Neural progenitor cell (in vitro differentiated cells): ENCODE measurements at places on chromosomes 12 and 14. TPM values are rescaled to one million over a fixed set of nuclear protein-coding genes. Genes with fewer than 3 reads are reported as not detected.
A peak's percentile ranks its signal among the peaks of the same experiment; 100 is the strongest.

The APOF gene
- not detected in 2 replicates for total RNA-seq

The MAP3K12 gene
- 17.2 and 24.5 TPM in 2 replicates for total RNA-seq

The SOAT2 gene
- not detected in 2 replicates for total RNA-seq

The STYK1 gene
- total RNA-seq: 0.06 and 0.15 TPM in 2 replicates

The NFE2 gene
- total RNA-seq: 2.8 and 4.3 TPM in 2 replicates

GRCh38 chr12:128637642-128638606 is 185.8 kb downstream of the SLC15A4 start:
- DNase-seq: no peak

- no peak for DNase-seq
Measured at GRCh38 chr14:94935706-94936300, 165.9 kb upstream of the GSC start.

- DNase-seq: no peak
Measured at GRCh38 chr12:67910360-67911274, 78.6 kb upstream of the IFNG-AS1 start.

DNA sequence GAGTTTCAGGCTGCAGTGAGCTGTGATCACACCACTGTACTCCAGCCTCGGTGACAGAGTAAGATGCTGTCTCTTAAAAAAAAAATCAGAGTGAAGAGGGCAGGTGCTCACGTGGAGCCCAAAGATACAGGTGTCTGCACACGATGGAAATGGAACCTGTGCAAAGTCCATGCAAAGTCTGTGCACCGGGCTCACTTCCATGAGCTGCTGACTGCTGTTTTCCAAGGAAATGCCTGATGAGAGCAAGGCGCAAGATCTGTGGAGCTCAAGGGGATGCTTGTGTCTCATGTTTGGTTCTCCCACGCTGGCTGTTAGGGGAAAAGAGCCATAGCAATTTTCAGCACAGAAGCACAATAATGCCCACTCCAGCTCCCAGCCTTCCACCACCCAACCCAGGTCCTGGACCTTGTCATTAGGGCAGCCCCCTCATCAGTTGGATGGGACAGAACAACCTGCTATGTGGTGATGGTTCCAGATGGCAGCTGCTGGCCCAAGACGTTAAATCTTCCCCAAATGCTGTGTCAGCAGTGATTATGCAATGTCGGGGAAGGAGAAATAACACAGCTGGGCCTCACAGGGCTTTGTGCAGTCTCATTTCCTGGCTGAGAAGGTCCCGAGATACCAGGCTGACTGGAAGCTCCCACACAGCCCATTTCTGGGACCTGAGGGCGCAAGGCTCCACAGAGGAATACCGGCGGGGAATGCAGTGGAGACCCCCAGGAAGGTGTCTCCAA is 27.9 kb upstream of the DICER1 start:
- DNase-seq: no peak

DNA sequence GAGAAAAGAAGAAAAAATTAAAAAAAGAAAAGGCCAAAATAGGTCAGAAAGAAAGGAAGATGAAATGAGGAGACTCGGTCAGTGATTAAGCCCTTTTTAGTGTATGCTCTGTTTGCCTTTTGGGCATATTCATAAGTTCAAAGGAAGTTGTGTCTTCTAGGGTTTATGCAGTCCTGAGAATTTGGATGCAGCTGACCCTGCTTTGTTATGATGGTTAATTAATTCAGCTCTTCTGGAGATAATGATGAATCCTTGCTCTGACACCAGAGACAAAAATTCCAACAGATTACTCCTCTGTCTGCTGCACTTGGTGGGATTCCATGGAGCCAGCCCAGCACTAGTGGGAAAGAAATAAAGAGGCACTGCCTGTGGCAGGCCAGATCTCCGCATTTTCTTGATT is 4.5 kb upstream of the SLC7A8 start:
- no peak for DNase-seq

DNA sequence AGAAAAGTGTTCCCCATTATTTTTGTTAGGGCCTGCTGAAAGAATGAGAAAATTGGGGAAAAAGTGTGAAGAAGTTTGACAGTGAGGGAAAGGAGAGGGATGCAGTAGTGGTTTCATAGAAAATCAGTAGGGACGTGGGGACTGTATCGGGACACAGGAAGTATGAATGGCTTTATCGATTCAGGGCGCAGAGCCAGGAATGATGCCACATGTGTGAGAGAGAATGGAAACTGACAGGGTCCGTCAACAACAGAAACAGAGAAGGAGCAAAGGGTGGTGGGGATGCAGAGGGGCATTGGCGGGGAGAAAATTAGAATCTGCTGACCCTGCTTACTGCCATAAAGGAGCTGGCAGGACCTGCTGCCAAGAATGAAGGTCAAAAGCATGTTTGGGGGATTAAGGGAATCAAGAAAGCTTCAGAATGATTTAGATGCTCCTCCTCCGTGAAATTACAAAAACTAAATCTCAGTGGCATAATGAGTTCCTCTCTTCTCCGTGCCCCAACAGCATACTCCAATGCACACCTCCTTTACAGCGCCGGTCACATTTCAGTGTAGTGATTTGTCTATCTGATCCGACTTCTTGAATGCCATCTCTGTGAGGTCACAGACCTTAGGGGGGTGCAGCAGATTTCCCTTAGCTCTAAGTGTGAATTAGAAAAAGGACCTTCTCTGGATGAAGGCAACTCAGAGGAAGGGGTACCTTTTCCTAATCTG is 92.6 kb downstream of the EMP1 start:
- no peak for DNase-seq

DNA sequence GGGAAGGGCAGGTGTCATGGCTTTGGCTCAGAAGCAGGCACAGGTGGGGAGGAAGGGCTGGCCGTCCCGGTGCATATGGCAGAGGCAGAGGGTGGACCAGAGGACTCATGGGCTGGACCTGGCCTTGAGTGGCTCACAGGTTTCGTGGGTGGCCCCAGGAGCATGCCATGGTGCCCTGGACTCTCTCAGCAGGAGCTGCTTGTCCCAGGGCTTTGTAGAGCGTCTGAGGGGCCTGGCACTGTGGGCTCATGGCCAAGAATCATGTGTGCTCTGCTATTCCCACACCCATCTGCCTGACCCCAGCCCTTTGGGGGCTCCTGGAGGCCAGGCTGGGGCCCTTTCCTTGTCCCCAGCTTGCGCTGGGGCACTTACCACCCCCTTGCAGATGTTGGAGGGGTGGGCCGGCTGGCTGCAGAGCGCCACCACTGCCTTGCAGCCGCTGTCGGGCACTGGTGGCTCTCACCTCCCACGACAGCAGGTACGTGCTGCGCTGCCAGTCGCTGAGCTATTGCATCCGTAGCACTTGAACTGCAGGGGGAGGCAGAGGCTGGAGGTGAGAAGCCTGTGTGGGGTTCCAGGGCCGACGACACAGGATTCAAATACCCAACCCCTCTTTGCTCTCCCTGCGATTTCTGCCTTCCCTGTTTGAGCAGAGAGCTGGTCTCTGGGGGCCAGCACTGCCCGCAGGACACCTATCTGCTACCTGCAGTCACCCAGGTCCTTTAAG is 187.4 kb upstream of the PRMT8 start:
- DNase-seq: peak; percentile 66

GRCh38 chr12:25692115-25693035 is 139.3 kb upstream of the LMNTD1 start:
- DNase-seq: no peak

GRCh38 chr12:6551496-6552139 is 4.2 kb downstream of the IFFO1 start:
- no peak for DNase-seq

DNA sequence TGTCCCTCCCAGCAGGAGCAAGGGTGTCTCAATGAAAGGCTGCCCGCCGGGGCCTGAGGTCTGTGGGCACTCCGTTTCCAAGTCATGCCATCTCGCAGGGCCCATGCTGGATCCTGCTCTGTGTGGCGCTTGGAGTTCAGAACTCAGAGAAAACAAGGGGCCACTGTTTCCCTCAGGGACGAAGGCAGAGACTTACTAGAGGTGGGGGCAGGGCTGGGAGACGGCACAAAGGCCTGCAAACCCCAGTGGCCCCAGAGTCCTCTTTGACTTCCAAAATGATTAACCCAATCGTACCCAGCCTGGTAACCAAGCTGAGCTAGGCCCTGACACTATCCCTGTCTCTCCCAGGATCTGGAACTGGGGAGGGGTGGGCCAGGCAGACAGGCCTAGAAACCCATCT is 95.8 kb downstream of the ITPK1 start:
- peak; percentile 38 for DNase-seq

DNA sequence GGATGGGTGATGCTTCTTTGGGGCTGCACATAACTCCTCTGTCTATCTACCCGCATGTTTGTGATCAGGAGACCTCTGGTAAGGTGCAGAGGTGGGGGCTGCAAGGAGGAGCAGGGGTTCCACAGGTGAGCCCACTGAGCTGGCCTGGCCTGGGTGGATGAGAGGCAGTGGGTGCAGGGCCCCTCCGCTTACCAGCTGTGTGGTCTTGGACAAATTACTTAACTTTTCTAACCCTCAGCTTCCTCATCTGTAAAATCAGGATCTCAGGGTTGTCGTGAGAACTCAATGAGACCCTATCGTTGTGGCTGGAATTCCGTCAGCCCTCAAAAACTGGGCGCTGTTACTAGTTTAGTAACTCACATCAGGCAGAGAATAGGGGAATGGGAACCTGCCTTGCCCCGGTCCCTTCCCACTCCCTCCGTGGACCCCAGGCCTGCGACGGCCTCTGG is 7.5 kb downstream of the PTPN6 start:
- DNase-seq: no peak

GRCh38 chr14:81329640-81330381 is 70.3 kb downstream of the STON2 start:
- DNase-seq: no peak

DNA sequence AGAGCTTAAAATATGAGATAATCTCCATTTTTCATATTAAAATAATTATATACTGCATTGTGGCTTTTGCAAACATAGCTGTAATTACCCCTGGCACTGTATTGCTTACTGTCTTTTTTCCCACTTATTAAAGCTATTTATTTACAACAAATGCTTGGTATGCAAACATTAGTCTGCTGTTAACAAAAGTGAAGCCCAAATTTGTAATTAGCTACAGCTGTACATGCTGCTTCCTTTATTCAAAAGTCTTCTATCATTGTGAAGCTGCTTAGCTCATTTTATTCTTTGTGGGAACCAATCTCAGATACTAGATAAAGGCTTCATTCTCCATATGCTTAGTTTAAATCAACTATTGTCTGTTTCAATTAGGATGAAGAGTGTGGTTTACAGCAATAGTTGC is 425.8 kb upstream of the FOXG1 start:
- DNase-seq: no peak

DNA sequence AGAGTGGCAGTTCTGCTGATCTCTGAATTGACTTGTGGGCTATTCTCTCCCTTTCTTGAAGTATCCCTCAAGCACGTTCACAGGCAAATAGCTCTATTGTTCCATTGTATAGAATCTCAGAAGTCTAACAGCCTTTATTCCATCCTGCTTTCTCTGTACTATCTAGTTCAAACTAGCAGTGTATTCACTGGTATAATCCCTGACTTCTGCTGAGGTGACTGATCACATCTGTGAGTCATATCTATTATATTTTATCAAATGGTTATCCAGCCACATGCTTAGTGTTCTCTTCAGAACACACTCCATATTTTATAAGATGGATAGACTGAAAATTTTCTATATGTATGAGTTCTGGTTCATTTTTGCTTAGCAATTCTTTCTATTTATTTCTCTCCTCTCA is 866.1 kb downstream of the C12orf50 start:
- peak; percentile 3 for DNase-seq

GRCh38 chr14:98684468-98684867 is 587.5 kb downstream of the BCL11B start:
- DNase-seq: no peak

DNA sequence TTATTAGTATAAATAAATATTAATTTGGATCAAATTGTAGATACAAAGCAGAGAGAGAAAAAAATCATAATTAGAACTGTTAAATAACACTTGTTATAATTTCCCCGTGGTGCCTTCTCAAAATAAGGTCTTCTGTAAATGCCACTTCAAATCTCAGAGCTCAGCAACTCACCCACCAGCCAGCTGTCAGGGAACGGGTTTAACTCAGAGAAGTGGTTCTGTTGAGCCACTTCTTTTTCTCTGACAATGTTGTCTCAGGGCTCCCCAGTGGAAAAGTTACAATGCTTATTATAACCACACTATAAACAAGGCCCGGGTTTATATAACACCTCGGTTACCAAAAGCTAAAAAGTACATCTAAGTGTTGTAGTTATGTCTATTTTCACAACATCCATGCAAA is 452.6 kb downstream of the GLT1D1 start:
- DNase-seq: no peak
